ENCODE measurements at places on chromosomes 16 and 17.

DNA sequence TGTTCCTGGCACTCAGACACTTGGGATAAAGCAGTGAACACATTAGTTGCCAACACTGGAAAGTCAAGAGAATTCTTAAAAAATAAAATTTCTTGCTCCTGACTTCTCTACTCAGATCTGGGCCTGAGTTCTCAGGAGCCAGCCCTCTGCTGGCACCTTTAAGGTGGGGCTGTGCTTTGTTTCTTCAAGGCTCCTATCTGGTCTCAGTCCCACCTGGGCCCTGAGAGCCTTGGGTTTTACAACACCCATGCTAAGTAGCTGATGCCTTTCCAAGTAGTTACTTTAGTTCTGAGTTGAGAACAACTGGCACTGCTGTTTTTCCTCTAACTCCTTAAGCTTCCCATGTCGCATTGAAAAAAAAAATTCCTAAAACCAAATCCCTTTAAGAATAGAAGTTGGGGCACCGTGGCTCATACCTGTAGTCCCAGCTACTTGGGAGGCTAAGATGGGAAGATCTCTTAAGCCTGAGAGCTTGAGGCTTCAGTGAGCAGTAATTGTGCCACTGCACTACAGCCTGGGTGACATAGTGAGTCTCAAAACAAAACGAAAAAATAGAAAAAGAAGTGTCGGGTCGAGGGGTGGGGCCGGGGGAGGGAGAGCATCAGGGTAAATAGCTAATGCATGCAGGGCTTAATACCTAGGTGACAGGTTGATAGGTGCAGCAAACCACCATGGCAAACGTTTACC, 16.6 kb downstream of the CHAD start:
- DNase-seq, result no peak

DNA sequence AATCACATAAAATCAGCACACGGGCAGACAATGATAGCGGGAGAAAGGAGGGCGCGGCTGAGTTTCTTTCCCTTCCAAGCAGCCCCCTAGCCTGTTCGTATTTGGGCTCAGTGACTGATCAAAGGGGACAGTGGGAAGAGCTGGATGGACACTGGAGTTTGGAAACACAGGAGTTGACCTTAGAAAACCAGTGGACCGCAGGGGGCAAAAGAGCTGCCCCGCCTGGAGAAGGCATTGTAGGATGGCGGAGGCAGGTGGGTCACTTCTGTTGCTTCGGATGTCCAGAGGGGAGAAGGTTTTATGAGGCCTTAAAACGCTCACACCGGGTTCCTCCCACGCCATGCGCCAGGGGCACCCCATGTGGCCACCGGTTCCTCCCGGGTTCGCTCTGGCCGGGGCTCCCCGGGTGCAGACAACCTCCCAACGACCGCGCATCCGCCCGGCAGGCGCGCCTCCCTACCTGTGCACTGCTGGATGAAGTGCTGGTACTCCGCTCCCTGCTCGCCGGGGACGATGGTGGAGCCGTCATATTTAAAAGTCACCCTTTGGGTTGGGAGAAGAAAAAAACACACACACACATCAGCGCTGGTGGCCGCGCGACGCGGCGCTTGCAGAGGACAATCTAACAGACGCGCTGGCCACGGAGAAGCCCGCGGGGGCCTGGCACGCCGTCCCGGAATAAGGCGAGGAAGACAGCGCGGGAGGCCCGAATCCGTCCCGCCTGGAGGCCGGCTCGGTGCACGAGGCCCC, 662 bp downstream of the COTL1 start:
- no peak for DNase-seq

- no peak for DNase-seq
Observed at GRCh38 chr16:11379420-11379819, 34.2 kb downstream of the RMI2 start.

GRCh38 chr16:85316321-85316919, 204.1 kb upstream of the CIBAR2 start:
- no peak for DNase-seq

DNA sequence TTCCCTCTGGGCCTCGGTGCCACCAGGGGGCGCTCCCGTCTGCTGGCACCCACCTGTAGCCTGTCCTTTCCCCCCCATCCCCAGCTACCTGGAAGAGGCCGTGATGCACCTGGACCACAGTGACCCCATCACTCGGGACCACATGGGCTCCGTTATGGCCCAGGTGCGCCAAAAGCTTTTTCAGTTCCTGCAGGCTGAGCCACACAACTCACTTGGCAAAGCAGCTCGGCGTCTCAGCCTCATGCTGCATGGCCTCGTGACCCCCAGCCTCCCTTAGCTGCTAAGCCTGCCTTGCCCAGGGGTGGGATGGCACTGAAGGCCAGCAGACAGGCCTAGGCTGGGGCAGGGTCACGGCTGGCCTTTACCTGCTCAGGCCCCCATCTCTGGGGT, 818 bp upstream of the NRN1L start:
- peak; percentile 54 for DNase-seq

DNA sequence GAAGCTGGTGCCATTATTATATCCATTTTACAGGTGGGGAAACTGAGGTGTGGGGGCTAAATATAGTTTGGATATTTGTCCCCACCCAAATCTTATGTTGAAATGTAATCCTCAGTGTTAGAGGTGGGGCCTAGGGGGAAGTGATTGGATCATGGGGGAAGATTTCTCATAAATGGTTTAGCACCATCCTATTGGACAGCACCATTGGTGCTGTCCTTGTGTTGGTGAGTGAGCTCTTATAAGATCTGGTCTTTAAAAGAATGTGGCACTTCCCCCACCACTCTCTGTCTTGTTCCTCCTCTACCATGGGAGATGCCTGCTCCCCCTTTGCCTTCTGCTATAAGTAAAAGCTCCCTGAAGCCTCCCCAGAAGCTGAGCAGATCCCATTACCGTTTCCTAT, 119.8 kb upstream of the SEC14L1 start:
- DNase-seq, result no peak

DNA sequence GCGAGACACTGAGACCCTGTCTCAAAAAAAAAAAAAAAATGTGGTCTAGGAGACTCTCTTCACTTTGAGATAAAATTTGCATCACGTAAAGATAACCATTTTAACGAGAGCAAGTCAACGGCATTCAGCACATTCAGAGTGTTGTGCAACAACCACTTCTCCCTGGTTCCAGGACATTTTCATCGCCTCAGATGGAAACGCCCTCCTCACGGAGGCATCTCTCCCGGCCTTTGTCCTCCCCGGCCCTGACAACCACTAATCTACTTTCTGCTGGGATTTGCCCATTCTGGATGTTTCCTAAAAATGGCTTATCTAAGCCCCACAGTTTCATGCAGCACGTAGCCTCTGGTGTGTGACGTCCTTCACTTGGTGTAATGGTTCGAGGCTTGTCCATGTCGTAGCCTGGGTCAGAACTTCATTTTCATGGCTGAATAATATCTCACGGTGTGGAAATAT, 6.4 kb upstream of the NPRL3 start:
- no peak for DNase-seq

DNA sequence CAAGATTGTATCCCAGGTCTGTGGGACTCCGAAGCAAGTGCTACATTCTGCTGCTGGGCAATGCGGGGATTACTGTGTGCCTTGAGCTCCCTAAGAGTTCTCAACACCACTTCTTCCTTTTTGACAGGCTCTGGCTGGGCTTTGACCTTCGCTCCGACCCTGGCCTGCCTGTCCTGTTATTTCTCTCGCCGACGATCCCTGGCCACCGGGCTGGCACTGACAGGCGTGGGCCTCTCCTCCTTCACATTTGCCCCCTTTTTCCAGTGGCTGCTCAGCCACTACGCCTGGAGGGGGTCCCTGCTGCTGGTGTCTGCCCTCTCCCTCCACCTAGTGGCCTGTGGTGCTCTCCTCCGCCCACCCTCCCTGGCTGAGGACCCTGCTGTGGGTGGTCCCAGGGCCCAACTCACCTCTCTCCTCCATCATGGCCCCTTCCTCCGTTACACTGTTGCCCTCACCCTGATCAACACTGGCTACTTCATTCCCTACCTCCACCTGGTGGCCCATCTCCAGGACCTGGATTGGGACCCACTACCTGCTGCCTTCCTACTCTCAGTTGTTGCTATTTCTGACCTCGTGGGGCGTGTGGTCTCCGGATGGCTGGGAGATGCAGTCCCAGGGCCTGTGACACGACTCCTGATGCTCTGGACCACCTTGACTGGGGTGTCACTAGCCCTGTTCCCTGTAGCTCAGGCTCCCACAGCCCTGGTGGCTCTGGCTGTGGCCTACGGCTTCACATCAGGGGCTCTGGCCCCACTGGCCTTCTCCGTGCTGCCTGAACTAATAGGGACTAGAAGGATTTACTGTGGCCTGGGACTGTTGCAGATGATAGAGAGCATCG, 2.4 kb downstream of the SLC16A13 start:
- no peak for DNase-seq

GRCh38 chr17:67082107-67082506, 37.8 kb downstream of the CACNG1 start:
- DNase-seq, result no peak

DNA sequence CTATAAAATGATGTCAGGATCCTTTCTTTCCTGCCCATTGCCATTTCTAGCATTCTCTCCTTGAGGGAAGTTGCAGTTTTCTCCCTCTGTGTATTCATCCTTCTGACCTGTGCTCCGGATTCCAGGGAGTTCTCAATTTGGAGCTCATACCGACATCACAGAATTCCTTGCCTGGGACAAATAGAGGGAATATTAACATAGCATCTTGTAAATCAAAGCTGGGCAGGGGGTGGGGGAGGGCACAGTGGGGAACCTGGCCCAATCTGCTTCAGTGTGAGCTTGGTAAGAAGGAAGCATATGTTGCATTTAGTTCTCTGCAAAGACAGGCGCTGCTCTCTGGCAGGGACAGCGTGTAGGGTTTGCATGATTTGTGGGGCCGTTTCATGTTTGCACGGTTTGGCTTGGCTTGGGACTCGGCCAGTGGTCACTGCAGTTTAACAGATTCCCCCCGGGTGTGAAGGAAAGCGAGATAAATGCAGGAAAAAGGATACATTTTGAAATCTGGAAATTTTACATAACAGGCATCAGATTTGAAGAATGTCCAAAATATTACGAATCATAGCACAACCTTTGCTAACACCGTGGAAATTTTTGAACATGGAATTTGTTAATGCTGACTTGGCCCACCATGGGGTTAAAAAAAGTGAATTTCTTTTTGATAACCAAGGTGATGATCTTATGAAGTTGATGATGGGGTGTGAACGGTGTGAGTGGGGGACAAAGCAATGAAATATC, 178.0 kb downstream of the WWOX start:
- no peak for DNase-seq

DNA sequence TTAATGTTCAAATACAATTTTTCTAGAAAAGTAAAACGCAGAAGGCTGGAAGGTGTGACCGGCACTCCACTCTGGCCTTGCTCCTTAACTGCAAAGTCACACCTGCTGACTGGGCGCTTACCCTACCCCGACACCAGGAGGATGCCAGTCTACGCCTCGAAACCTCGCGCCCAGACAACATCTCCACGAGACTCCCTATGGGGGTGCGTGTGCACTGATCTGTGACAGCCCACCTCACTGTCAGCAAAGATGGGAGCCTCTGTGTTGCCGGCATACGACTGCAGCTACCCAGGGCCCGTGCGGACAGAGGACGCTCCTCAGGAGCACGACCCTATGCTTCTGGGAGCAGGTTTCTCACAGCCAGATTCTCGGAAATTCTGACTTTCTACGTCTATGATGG, 26.1 kb downstream of the MAP1LC3B start:
- no peak for DNase-seq
